A549 treated with RU486 at 1 μM for 4 hours (cell line): ENCODE measurements at places on chromosomes 2 and 18. TPM values are rescaled to one million over a fixed set of nuclear protein-coding genes. Genes with fewer than 3 reads are reported as not detected.

CABLES1 gene
- 12.2 to 14.0 TPM (median 13.3 TPM) in 5 replicates for total RNA-seq

ANKRD30BL gene
- total RNA-seq: not detected in 5 replicates

PLCD4 gene
- 0.29 to 0.71 TPM (median 0.53 TPM) in 5 replicates for total RNA-seq

IL18R1 gene
- total RNA-seq: 0.48 to 1.3 TPM (median 1.1 TPM) in 5 replicates

AP1S3 gene
- 15.6 to 45.9 TPM (median 29.0 TPM) in 5 replicates for total RNA-seq
